A549 treated with CORT108297 at 1 μM for 4 hours (cell line): ENCODE measurements at places on chromosomes 1 and 21. TPM values are rescaled to one million over a fixed set of nuclear protein-coding genes. Genes with fewer than 3 reads are reported as not detected.

Gene RSPO1
- total RNA-seq: 0.09 to 0.16 TPM (median 0.10 TPM) in 5 replicates

Gene LDLRAD1
- total RNA-seq: not detected in 5 replicates

Gene CAPN8
- 0.57 to 0.88 TPM (median 0.74 TPM) in 5 replicates for total RNA-seq

Gene STYXL2
- total RNA-seq: not detected in 5 replicates

Gene IGSF9
- 0.17 to 0.29 TPM (median 0.22 TPM) in 5 replicates for total RNA-seq

Gene TAL1
- total RNA-seq: 0.02 TPM in 2 of 5 replicates, not detected in the others

Gene SYDE2
- total RNA-seq: 0.67 to 0.94 TPM (median 0.86 TPM) in 5 replicates

Gene RAB29
- total RNA-seq: 11.6 to 13.2 TPM (median 12.1 TPM) in 5 replicates

Gene OR10J1
- not detected in 5 replicates for total RNA-seq

Gene HMCN1
- 0.02 to 0.13 TPM (median 0.06 TPM) in 5 replicates for total RNA-seq

Gene TPTE
- total RNA-seq: not detected in 5 replicates

Gene CCDC27
- not detected in 5 replicates for total RNA-seq

Gene ANGPTL3
- not detected in 5 replicates for total RNA-seq

Gene MRPL37
- 77.4 to 97.8 TPM (median 96.0 TPM) in 5 replicates for total RNA-seq

Gene COL8A2
- total RNA-seq: 0.08 to 0.16 TPM (median 0.09 TPM) in 5 replicates

Gene KRTAP10-6
- total RNA-seq: not detected in 5 replicates

Gene SAMSN1
- not detected in 5 replicates for total RNA-seq

Gene KRTAP11-1
- not detected in 5 replicates for total RNA-seq

Gene NCAM2
- not detected in 5 replicates for total RNA-seq

Gene CENPF
- 60.4 to 119 TPM (median 73.5 TPM) in 5 replicates for total RNA-seq

Gene BSND
- total RNA-seq: 0.02 TPM in 1 of 5 replicates, not detected in the others

Gene TMEM59
- 113 to 131 TPM (median 121 TPM) in 5 replicates for total RNA-seq

Gene OR10Z1
- not detected in 5 replicates for total RNA-seq

Gene TMEM125
- total RNA-seq: 0.09 TPM in 1 of 5 replicates, not detected in the others

Gene RNF186
- not detected in 5 replicates for total RNA-seq

Gene DPT
- not detected in 5 replicates for total RNA-seq

Gene RGL1
- total RNA-seq: 0.74 to 0.96 TPM (median 0.91 TPM) in 5 replicates
